ENCODE measurements at places on chromosomes 6 and 20.

- DNase-seq = no peak
Observed at GRCh38 chr20:676967-677366, 1.4 kb upstream of the SCRT2 start.

DNA sequence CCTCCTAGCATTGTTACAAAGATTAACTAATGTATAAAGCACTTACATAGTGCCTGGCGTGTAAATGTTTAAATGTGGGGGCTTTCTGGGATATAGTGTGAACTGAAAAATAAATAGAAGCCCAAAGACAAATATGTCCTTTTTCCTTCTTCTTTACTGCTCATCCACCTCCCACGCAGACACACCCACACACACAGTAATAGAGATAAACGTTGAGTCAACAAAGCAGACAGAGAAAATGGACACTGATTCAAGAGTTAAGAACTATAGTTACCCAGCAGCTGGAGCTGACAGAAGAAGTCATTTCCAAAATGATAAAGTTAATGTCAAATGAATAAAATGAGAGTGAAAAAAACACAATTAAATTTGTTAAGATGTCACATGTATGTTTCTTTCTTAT is 68.3 kb downstream of the FHL5 start:
- no peak for DNase-seq

DNA sequence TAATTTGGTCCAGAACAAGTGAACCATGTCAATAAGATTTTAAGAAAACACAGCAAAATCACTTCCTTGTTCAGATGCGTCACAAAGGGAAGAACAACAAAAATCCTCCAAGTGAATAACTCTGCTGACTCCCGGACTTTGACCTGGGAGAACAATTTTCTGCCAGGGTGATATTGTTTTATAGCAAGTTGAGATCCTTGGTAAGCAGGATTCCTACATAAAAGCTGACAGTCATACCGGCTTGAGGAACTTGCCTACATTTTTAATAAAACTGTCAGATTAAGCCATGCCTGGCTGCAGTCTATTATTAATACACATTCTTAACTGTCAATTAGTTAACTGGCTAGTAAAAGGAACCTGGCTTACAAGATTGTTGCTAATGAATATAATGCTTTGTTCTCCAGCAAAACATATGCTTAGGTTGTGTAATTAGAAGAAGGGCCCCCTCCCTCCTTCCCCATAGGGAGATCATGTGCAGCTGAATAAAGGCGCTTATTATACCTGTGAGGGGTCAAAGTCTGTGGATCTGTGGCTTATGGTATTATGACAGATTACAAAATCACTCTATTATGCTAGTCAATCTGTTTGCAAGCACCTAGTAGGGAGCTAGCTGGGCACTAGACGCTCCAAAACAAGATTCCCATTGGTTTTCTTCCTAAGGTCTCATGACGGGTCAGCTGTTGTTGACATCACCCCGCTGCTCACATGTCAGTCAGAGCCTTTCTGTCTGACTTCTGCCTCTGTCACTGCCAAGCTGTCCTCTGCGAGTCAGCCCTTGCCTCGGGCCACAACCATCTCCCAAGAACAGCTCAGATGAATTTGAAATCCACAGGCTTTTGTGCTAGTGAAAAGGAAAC is 44.6 kb upstream of the SEC63 start:
- no peak for DNase-seq

DNA sequence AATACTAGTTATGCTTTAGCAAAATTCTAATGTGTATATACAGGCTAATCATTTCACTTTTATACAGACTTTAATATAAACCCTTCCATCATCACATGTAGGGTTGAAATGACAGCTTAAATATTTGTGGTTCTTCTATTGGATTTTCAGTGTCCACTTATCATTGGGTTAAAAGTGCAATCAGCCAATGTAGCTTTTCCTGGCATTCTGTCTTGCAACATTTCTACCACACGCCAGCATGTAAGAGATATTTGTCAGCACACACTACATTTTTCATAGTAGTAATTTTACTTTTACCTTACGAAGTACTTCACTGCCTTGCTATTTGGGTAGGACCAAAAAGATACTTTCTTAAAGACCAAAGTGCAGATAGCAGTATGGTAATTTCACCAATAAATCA is 252.0 kb downstream of the TBX18 start:
- no peak for DNase-seq

GRCh38 chr6:9507136-9507895 is 907.6 kb downstream of the TFAP2A start:
- DNase-seq = no peak

DNA sequence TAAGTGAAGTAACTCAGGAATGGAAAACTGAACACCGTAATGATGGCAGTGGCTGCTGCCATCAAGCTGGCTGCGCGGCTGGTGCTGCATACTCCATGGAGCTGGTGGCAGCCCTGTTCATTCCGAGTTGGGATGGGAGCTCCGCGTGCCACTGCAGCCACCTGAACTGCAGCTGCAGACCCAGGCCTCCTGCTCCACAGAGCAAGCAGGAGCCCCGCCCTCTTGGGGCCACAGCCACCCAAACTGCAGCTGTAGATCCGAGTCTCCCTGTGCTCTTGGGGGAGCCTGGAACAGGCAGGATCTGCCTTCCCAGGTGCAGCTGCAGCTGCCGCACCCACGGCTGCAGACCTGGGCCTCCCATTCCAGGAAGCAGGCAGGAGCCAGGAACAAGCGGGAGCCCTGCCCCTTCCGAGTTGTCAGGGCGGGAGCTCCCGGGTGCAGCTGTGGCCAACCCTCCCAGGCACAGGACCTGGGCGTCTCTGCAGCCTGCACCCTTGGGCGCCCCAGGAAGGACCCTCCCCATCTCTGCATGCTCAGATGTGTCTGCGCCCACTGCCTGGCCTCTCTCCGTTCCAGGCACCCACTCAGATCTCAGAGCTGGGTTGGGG is 120.2 kb downstream of the GMPR start:
- no peak for DNase-seq

DNA sequence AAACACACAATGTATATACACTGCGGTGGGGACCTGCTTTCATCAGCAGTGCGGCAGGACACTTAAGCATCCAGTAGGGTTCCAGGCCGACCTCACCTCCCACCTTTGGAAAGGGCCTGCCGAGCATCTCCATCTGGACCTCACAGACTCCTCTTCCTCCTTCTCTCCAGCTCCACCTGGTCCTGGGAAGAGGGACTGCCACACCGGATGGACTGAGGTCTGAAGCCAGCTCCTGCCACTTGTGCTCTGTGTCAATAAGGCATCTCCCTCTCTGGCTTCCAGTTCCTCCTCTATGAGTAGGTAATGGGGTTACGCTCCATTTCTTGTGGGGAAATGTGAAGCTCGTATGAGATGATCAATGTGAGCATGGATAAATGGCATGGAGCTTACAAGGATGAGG is 19.1 kb upstream of the NNAT start:
- no peak for DNase-seq

Data from activated CD8-positive, alpha-beta memory T cell treated with anti-CD3 and anti-CD28 coated beads, Interleukin-2, amount 50 U/mL, for 48 hours (primary cell).